Hematopoietic multipotent progenitor cell treated with erythropoietin and hydrocortisone succinate and interleukin-3 and kit ligand, for 17 days (in vitro differentiated cells): ENCODE measurements at places on chromosomes 12 and 14.

GRCh38 chr12:78470354-78471195 is 394.0 kb upstream of the SYT1 start:
- no peak for DNase-seq

DNA sequence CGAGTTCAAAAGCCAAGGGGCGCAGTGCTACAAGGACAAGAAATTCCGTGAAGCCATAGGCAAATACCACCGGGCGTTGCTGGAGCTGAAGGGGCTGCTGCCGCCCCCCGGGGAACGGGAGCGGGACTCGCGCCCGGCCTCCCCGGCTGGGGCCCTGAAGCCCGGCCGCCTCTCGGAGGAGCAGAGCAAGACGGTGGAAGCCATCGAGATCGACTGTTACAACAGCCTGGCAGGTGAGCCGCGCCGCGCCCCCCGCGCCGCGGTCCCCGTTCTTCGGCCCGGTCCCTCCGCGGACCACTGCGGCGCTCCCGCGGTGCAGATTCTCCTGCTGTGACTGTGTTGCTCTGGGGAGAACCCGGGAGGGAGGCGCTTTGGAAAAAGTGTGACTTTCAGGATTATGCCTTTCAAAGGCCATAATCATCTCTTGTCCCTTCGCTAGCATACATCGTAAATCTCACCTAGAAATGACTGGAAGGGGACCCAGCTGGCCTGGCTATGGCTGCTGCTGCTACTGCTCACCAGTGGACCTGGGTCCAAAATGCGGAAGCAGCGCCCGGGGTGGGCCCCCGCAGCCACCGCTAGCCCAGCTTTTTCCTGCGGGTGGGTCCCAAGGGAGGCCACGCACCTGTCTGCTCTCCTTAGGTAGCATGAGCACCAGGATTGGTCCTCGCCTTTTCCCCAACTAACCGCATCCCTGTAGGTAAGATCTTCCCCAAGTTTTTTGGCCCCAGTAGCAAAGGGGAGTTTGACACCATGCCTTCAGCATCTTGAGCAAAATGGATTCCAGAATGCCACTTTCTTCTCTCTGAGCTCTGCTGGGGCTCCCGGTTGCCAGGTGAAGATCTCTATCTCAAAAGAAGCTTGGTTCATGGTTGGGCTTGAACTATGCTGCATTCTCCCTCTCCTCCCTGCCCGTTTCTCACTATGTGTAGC is 853 bp downstream of the TTC9 start:
- no peak for DNase-seq

- DNase-seq: no peak
Measured at GRCh38 chr14:35332517-35333263, 40.5 kb downstream of the PSMA6 start.

GRCh38 chr12:11695321-11695720 is 45.8 kb downstream of the ETV6 start:
- no peak for DNase-seq

GRCh38 chr14:29321646-29322045 is 555.1 kb downstream of the FOXG1 start:
- DNase-seq: no peak

DNA sequence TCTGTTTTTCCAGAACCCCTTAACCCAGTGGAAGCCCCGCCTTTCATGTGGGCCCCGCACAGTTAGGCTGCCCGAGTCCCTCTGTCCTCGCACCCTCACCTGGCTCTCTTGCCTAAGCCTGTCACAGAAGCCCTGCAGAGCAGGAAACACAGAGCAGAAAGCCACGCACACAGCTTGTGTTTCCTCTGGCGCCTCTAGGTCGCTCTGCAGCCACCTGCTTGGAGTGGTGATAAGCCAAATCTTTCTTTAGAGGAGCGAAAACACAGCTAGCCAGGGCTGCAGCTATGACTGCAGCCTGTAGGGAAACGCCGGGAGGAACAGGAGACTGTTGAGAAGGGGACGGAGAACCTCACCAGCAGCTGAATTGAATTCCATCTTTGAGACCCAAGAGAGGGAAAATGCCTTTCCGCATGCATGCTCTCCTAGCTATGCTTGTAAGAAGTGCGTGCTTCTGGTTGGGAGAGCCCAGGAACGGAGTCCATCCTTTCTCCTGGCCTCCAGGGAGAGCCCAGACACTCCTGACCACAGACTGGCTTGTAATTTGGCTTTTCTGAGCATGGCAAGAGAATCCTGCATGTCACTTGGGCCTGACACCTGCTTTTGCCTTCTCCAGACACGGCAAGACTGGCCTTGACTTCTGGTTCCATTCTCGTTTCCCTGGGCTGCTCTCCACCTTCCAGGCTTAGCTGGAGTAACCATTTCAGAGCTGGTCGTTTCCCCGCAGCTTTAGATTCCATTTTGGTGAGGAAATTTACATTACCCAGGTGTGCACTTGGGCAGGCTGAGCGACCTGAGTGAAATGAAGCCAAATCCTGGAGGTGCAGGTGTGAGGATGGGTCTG is 301.6 kb downstream of the CACNA1C start:
- DNase-seq: no peak

DNA sequence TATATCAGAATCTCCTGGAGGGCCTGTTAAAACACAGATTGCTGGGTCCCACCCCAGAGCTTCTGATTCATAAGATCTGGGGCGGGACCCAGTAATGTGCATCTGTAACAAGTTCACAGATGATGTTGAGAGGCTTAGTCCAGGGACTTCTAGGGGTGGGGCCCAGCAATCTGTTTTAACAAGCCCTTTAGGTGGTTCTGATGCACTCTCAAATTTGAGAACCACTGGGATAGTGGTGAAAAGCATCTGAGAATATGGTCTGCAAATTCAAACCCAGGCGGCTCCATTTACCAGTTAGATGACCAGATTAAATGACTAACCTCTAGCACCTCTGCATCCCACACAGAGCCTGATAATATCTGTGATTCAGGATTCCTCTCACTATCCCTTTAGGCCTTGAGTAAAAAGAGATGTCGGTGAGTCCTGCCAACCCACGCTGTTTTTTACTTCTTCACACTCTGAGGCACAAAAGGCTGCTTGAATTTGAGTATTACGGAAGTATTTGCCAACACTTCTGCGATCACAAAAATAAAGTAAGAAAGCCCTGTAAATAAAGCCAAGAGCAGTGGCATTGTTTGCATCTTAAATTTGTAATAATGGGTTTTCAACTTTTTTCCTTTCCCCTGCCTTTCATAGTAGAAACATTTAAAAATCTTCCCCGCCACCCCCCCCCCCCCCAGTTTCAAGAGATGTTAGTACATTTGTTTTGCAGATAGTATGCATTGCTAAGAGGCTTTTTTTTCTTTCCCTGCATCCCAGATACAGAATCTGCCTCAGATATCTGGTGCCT is 1.8 kb upstream of the FRS2 start:
- no peak for DNase-seq

DNA sequence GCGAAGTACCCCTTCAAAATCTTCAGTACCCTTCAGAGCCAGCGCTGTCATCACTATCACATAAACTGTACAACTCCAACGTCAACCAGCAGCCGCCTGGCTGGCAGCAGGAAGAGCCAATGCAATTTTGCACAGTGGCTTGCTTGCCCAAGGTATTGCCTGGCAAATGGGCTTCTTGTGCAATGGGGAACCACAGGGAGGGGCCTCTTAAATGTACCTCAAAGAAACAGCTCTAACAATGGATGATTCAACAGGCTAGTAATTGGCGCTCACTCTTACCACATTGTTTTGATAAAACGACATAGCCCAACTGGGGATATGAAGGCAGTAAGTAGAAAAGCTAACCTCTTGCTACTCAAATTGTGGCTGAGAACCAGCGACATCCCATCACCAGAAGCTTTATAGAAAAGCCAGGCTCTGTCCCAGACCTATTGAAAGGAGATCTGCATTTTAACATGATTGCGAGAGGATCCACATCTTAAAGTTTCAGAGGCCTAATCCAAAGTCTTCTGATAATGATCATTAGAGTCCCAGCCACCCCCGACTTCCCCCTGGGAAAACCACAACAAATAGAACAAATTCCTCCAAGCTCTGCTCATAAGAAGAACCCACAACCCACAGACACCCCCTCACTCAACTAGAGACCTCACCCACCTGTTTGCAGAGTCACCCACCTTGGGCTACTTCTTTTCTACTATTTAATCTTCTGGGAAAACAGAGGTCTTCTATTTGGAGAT is 125.3 kb upstream of the HIF1A start:
- no peak for DNase-seq

DNA sequence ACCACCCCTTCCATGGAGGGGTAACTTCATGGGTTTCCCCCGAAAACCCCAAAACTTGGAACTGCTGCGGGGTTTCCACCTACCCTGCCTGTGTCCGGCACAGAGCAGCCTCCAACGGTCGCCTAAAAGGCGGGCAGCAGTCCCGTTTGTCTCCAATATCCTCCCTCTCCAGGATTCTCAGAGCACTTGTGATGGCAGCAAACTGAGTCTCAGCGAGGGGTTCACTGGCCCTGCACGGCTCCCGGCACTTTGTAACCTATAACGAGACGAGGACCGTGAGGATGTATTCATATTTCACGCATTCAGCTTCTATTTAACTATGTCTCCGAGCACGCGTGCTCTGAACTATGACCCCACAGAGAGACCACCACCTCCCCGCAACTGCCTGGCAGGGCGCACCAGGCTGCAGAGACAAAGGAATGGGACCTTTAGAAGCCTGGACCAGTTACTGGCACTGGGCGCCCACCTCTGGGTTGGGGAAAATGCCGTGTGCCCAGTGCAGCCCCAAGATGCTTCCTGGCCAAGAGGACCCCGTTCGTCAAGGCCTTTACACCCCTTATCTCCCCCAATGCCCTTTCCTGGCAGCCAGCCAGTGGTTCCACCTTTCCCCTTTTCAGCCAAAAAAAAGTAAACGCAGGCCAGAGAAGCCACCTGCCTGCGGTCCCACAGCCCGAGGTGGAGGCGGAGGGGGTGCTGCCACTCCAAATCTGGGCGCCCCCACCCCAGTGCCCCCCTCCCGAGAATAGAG is 173.1 kb upstream of the RTL1 start:
- DNase-seq: no peak

GRCh38 chr14:67483579-67484285 is 4.8 kb downstream of the TMEM229B start:
- DNase-seq: no peak

DNA sequence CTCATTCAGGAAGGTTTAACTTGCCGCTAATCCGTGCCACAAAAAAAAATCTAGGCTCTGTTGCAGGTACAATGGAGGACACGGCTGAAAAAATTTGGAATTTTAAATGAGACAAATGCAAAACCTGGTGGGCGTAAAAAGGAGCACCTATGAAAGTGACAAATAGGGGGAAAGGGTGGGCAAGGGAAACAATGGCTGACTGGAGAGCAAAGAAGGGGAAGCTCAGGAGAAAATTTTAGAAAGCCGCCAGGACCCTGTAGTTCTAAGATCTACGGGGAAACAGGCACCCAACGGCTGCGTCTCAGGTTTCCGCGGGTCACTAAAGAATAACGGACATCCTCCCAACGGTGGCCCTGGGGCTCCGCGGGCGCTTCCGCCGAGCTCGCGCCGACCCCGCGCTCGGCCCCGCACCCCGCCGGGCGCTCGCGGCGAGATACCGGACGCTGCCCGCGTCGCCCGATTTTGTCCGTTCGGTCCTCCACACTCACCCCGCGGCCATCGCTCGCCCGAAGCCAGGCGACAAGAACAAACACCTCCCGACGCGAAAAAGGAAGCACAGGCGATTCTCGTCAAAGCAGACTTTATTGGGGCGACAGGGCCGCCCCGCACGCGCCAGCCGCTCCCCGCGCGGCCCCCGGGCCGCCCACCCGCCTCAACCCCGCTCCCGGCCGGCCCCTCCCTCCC is 1.1 kb upstream of the YY1 start:
- no peak for DNase-seq

- no peak for DNase-seq
Measured at GRCh38 chr12:42729535-42729900, 140.0 kb upstream of the PRICKLE1 start.

GRCh38 chr12:123788541-123788940 is 26.4 kb downstream of the DNAH10 start:
- no peak for DNase-seq

GRCh38 chr14:37508503-37508902 is 86.5 kb downstream of the FOXA1 start:
- DNase-seq: no peak

GRCh38 chr12:95709152-95709551 is 81.4 kb downstream of the NTN4 start:
- no peak for DNase-seq

- DNase-seq: peak; percentile 53
Measured at GRCh38 chr12:42326541-42327226, 717 bp downstream of the PPHLN1 start.

DNA sequence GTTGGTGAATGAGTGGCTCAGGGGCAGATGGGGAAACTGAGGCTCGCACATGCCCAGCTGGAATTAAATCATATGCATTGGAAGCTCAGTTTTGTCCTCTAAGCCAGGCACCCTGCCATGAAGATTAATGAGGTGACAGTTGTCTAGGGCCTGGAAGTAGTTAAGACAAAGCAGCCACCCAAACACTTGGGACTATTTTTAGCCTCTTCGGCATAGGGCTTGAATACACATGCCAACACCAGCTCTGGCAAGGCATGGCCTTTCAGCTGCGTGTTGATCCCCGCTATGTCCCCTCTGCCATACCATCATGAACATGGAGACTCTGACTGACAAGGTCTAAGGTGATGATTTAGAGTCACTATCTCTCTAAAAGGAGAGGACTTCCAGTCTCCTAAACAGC is 250.2 kb downstream of the KSR2 start:
- no peak for DNase-seq

DNA sequence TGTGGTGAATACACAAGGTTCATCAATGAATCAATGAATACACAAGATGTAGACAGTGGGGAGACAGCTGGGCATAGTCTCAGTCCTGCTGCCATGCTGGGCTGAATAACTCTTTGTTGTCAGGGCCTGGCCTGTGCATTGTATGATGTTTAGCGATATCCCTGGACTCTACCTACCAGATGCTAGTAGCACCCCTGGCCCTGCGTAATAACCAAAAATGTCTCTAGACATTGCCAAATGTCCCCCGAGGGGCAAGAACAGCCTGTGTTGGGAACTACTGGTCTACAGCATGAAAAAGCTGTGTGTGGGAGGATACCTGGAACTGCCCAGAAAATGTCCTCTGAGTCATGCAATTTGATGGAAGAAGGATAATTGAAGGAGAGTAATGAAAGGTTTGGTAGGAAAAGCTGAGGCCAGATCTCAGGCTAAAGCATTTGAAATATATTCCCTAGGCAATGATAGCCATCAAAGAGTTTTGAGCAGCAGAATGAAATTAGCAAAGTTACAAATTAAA is 128.2 kb downstream of the TMEM30B start:
- no peak for DNase-seq

DNA sequence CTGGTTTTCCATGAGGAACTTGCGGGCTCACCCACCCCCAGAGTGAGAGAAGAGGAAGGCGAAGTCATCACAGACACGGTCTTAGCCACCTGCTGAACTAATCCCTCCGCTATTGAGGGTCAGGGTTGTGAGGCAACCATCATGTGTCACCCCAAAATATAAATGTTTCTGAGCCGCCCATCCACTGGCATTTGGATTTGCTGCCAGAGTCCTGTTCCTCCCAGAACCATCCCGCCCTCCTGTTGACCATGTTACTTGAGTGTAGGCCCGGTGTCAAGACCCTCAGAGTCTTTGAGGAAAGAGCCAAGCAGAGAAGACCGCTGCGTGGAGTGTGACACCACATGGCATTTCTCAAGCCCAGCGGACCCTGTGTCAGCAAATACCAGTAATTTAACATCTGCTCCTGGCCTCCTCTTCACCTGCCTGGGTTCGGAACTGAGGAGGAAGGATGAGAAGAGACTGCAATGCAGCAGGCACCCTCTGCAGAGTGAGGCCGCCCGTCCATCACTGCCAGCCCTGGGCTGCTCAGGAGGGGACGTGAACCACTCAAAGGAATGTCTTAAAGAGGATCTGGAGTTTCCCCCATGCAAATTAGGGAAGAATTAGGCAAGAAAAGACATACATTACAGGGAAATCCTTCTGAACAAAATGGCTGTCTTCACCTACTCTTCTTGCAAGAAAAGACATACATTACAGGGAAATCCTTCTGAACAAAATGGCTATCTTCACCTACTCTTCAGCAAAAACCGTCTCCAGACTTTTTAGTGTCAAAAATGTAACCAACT is 100.4 kb downstream of the FBXL14 start:
- no peak for DNase-seq
